ENCODE measurements at places on chromosomes 1 and 21.

GRCh38 chr1:227167276-227168101 is 150.8 kb downstream of the CDC42BPA start:
- no peak for DNase-seq

DNA sequence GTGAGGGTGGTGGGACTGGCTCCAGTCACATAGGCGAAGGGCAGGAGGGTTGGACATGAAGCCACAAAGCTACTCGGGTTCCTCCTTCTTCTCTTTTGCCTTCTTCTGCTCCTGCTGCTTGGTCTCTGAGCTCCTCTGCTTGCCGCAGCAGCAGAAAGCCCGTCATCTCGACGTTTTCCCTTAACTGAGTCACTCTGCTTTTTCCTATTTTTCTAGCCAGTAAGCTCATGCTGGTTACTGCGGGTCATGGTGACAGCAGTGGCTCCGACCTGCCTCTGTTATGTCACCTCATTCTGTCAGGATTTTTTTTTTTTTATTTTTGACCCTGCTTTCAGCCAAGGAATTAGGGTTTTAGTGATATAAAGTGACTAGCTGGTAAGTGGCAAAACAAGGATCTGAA is 2.6 kb upstream of the FMOD start:
- DNase-seq = no peak

DNA sequence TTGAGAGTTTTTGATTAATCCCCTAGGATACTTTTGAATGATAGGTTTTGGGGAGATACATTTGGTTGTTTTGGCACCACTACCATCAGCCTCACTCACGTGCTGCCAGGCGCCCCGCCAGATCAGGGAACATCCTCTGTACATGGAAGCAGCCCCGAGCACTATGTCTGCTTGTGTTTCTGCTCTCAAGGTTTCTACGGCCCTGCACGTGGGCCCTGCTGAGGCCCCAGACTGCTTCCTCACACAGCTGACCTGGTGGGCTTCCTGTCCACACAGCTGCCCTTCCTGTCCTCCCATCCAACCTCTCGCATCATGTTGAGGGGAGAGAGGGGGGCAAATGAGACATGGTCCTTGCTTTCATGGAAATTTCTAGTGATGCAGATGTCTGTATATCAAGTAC is 20.0 kb downstream of the ADARB1 start:
- DNase-seq = no peak

- DNase-seq = no peak
Observed at GRCh38 chr1:188937965-188938551, 1539.6 kb downstream of the BRINP3 start.

- peak; percentile 71 for DNase-seq
Observed at GRCh38 chr1:117366177-117367045, 838 bp upstream of the MAN1A2 start.

- no peak for DNase-seq
Observed at GRCh38 chr1:97245682-97246081, 524.1 kb downstream of the PTBP2 start.

- DNase-seq = no peak
Observed at GRCh38 chr1:77541162-77541545, 141.3 kb downstream of the ZZZ3 start.

GRCh38 chr1:46526013-46526690 is 25.3 kb downstream of the KNCN start:
- no peak for DNase-seq

GRCh38 chr1:25773441-25774125 is 26.4 kb upstream of the SELENON start:
- DNase-seq = no peak

DNA sequence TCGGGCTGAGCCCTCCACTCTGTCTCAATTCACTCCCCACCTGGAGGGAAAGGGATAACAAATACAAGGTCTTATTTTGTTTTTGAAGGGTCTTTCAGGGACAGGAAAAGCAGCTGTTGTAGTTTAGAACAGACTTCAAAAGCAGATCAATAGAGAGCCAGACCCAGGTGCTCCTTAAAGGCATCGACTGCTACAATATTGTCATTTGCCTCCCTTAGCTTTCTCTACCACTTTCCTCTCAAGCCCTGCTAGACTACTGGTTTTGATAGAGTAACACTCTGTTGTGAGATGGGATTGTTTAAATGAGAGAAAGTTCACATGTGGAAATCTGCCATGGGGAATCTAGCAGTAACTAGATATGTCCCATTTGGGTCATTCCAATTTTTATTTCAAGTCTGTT is 24.0 kb downstream of the RGS7 start:
- DNase-seq = no peak

Data from activated CD4-positive, CD25-positive, alpha-beta regulatory T cell (primary cell).